Activated CD4-positive, alpha-beta T cell treated with anti-CD3 and anti-CD28 coated beads, Interleukin-2, amount 10 ng/mL, durations not matched to agents 7 days and 5 days (primary cell): ENCODE measurements at places on chromosomes 1 and 21. TPM values are rescaled to one million over a fixed set of nuclear protein-coding genes. Genes with fewer than 3 reads are reported as not detected.

The SHISAL2A gene
- total RNA-seq: 8.2 TPM

The KIF21B gene
- total RNA-seq: 104 TPM

The LORICRIN gene
- not detected for total RNA-seq

The SYCP1 gene
- not detected for total RNA-seq

The HTR1D gene
- total RNA-seq: not detected

The KCNA2 gene
- 3.9 TPM for total RNA-seq

The TINAGL1 gene
- not detected for total RNA-seq

The EXO5 gene
- total RNA-seq: 16.8 TPM

The AMY1B gene
- total RNA-seq: not detected

The KRTAP21-2 gene
- not detected for total RNA-seq

The TAL1 gene
- total RNA-seq: not detected

The FMO2 gene
- not detected for total RNA-seq

The SYTL1 gene
- 83.5 TPM for total RNA-seq

The FCMR gene
- total RNA-seq: 157 TPM

The HHAT gene
- total RNA-seq: 1.5 TPM

The GPR3 gene
- not detected for total RNA-seq

The GOLT1A gene
- total RNA-seq: not detected

The VCAM1 gene
- total RNA-seq: not detected

The EFNA1 gene
- total RNA-seq: 0.15 TPM

The RNU1-2 gene
- total RNA-seq: 2,316 TPM

The ZMYND12 gene
- total RNA-seq: 0.69 TPM

The PROK1 gene
- not detected for total RNA-seq

The RIMKLA gene
- total RNA-seq: 0.99 TPM

The PLXNA2 gene
- total RNA-seq: 1.1 TPM

The OR6N1 gene
- total RNA-seq: not detected

The IL22RA1 gene
- not detected for total RNA-seq

The KMO gene
- not detected for total RNA-seq

The SPAG17 gene
- not detected for total RNA-seq

The C1orf210 gene
- total RNA-seq: not detected

The KCNK2 gene
- total RNA-seq: not detected

The SYDE2 gene
- total RNA-seq: 1.6 TPM

The S100B gene
- total RNA-seq: 0.32 TPM

The MAP10 gene
- 3.1 TPM for total RNA-seq

The GPR37L1 gene
- not detected for total RNA-seq

The ACTN2 gene
- not detected for total RNA-seq

The DISP1 gene
- total RNA-seq: 2.9 TPM

The CRYZL1 gene
- total RNA-seq: 34.5 TPM

The RGS13 gene
- total RNA-seq: not detected

The SLC37A1 gene
- 19.2 TPM for total RNA-seq

The SHE gene
- not detected for total RNA-seq

The SPTA1 gene
- not detected for total RNA-seq

The LCA5L gene
- 0.19 TPM for total RNA-seq

The ADGRL4 gene
- not detected for total RNA-seq

The TMEM51 gene
- not detected for total RNA-seq

The KRTAP19-4 gene
- not detected for total RNA-seq

The MROH9 gene
- total RNA-seq: not detected

The PLA2G4A gene
- not detected for total RNA-seq

The RIPPLY3 gene
- 0.17 TPM for total RNA-seq

The PTGFR gene
- not detected for total RNA-seq

The HJV gene
- total RNA-seq: not detected

The RBM11 gene
- total RNA-seq: 1.8 TPM

The OVAAL gene
- not detected for total RNA-seq

The AGTRAP gene
- total RNA-seq: 42.7 TPM

The TMEM125 gene
- total RNA-seq: not detected

The DCST1 gene
- not detected for total RNA-seq

The STPG1 gene
- 10.0 TPM for total RNA-seq
